Right hindlimb (tissue), 1 donor: ENCODE measurements at places on chromosomes 6 and 20.

- no peak for DNase-seq
Observed at GRCh38 chr6:144216668-144217218, 66.4 kb downstream of the STX11 start.

- DNase-seq, result peak; percentile 57
Observed at GRCh38 chr6:45419571-45420082, 41.9 kb upstream of the SUPT3H start.

- no peak for DNase-seq
Observed at GRCh38 chr20:62212299-62212698, 7.8 kb downstream of the HRH3 start.

GRCh38 chr6:20135677-20136268 lies 76.5 kb downstream of the MBOAT1 start:
- DNase-seq, result no peak

DNA sequence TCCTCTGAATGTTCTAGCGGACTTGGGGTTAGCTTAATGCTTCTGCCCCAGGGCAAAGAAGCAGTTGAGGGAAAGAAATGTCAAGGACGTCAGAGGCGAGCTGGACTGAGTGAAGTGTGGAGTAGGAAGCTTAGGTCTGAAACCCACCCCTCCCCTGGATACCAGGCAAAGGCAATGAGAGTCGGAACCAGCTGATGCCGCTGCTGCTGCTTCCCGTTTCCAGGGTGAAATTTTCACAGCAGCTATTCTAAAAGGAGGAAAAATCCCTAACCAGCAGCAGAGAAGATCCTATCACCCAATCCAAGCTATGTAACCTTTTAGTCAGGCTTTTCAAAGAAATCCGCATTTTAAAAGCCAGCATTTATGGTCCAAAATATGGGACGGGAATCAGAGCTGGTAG lies 564.3 kb downstream of the LMBRD1 start:
- DNase-seq, result no peak

GRCh38 chr6:83430611-83431544 lies at the start of gene ME1:
Gene ME1 (minus strand): TSS chr6:83431051. CDS start chr6:83430954, 97 bp downstream.
- peak; percentile 79 for DNase-seq

DNA sequence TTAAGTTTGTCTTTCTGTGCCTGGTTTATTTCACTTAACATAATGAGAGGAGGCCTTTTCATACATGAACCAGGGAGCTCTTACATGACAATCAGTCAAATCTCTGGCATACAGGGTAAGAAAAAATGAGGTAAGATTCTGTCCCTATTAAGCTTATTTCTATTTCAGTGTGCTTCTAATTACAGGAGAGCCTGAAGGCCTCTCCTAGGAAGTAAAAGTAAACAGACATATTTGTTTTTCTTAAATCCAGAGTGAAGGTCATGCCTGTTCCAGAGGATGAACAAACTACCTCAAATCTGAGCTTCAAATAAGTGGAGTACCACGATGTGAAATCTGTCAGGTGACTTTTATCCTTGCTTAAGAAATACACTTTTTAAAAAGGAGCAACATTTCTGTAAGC lies 72.6 kb downstream of the POPDC3 start:
- no peak for DNase-seq

DNA sequence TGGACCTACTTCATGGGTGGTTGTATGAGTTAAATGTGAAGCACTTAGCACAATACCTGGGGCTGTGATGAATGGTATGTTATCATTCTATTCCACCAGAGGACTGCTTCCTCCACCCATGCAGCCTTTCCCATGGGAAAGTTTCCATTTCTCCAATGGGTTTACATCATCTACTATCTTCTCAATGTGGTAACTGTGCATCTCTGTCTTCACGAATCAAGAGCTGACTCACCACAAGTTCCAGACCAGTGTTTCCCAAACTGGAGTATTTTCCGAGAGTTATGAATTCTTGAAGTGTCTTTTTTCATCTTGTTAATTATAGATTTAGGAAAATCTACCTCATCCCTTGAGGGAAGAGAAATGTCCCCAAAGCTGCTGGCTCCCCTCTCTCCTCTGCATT lies 182.8 kb downstream of the UNC5CL start:
- DNase-seq, result no peak

DNA sequence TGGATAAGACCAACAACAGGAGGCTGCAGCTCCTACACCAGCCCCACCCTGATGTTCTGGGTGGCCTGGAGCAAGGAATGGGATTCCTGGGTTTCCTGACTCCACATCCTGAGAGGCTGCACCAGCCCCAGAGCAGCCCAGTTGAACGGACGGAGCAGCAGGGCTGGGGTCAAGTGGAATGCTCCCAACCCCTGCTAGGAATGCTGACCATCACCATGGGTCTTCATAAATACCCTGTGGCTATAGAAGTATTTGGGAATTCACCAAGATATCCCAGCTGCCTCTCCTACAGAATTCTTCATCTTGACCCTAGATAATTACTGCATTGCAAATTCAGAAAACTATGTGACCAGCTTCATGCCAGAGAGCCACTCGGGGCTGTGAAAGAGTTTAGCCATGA lies 180.3 kb downstream of the THBS2 start:
- peak; percentile 49 for DNase-seq

DNA sequence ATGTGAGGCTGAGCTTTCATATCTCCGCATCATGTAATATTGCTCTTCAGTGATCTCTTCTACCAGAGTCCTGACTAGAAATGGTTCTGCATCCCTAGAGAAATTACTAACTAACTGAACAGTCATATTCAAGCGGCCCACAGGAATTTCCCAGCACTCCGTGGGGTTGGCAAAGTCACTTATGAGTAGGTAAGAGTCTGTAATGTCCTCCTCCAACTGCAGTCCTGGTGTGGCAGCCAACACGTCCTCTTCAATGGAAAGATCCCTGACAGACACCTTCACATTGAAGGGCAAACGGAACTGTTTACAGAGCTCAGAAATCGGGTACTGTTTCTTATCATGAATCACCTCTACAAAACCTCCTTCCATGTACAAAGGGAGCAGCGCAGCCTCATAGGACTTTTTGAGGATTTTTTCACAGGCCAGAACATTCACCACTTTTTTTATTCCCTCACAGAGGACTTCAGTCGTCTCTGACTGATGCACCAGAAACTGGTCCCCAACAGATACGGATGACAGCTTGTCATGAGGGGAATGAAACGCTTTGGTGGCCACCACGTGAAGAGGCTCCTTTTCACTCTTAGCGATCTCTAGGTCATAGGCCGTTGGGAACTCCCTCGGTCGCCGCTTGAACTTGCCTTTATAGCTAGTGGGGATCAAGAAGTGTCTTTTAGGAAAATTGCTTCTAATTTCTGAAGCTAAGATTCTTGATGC lies 87.7 kb downstream of the THEMIS start:
- DNase-seq, result no peak

GRCh38 chr6:45991189-45991588 lies 24.5 kb downstream of the CLIC5 start:
- DNase-seq, result no peak

- no peak for DNase-seq
Observed at GRCh38 chr6:97594844-97595243, 311.8 kb upstream of the MMS22L start.

DNA sequence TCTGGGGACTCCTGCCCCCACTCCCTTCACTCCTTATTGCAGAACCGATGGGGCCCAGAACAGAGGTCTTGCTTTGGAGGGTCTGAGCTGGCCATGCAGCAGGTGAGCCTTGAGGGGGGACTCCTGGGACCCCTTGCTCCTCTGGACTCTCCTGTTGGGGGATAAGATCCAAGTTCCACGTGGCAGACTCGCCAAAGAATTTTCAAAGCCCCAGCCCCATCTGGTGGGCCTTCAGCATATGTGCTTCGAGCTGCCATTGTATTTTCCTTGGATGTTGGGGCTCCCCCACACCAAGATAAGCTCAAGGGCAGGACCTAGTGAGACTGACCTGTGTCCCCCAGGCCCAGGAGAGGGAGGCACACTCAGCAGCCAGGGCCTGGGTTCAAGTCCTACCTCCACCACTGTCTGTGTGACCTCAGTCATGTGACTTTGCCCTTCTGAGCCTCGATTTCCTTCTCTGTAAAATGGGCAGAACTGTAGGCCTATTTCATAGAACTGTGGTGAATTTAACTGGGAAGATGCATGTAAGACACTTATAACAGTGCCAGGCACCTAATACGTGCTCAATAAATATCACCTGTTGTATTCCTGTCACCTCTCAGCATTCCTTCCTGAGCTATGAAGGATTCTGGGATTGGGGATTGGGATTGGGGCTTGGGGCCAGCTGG lies 115.5 kb downstream of the VEGFA start:
- no peak for DNase-seq

DNA sequence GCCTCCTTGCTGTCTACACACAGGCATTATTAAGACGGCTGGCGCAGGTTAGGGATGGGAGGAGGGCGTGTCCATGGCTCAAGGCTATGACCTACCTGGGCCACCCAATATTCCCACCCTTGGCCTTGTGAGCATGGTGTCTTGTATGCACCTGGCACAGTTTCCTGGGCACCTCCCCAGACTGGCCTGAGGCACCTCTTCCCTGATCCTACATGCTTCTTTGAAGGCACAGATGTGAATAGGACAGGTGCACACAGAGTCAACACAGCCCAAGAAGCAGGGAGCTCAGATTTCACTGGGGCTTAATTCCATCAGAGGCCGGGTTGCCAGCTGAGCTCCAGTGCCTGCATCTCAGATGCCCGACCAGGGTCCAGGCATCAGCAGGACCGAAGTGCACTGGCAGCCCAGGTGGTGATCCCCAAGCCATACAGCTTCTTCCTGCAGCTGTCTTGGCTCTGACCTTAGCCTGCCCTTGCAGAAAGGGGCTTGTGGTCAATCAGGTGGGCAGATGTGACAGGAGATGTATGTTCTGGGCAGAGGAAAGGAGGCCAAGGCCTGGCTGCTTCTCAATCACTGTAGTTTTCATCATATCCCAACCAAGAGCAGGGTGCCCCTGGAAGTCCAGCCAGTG lies 287.7 kb downstream of the CLIC5 start:
- DNase-seq, result no peak

DNA sequence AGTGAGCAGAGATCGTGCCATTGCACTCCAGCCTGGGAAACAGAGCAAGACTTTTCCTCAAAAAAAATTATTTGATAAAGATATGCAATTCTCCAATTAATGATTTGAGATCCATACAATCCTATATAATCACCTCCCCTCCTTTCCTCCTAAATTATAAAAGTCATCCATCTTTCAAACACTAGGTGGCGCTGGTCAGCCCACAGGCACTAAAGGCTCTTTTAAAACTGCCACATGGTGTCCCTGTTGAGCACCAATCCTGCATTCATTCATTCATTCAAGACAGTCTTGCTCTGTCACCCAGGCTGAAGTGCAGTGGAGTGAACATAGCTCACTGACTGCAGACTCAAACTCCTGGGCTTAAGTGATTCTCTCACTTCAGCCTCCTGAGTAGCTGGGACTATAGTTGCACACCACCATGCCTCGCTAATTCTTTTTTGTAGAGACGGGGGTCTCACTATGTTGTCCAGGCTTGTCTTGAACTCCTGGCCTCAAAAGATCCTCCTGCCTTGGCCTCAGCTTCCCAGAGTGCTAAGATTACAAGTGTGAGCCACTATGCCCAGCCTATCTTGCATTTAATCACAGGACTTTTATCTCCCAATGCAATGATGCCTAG lies 58.7 kb upstream of the SLC2A12 start:
- DNase-seq, result no peak
